ENCODE measurements at places on chromosomes 12 and 14.

- no peak for DNase-seq
These were observed 36.2 kb upstream of the GNG2 start for GRCh38 chr14:51824191-51824590.

GRCh38 chr14:68779761-68780323 is 13.0 kb downstream of the ZFP36L1 start:
- no peak for DNase-seq

GRCh38 chr14:94375552-94376107 is 12.8 kb downstream of the SERPINA1 start:
- DNase-seq, result no peak

DNA sequence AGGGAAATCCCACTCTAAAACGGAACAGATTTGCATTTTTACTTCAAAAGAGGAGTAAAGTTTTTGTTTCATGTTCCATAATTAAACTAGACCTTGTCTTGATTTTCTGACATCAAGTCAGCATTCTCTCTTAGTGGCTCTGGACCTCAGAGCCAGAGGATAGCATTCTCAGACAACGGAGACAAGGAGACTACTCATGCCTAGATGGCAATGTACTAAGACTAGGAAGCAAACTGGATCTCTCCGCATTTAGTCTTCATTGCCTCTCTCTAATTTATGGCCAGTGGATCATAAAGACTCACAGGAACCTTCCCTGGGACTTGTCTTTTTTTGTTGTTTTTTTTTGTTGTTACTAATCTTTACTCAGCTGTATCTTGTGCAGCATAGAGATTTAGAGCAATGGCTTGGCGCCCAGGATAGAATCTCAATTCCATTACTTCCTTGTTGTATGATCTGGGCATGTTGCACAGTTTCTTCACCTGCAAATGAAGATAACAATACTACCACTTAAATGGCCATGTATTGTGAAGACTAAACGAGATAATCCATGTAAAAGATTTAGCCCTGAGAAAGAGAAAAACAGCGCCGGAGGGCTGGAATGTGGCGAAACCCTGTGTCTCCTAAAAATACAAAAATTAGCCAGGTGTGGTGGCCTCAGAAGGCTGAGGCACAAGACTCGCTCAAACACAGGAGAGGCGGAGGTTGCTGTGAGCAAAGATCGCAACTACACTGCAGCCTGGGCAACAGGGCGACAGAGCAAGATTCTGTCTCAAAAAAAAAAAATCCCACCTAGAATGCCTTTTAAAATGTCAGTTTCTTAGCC is 4.0 kb upstream of the GEMIN2 start:
- DNase-seq, result no peak

DNA sequence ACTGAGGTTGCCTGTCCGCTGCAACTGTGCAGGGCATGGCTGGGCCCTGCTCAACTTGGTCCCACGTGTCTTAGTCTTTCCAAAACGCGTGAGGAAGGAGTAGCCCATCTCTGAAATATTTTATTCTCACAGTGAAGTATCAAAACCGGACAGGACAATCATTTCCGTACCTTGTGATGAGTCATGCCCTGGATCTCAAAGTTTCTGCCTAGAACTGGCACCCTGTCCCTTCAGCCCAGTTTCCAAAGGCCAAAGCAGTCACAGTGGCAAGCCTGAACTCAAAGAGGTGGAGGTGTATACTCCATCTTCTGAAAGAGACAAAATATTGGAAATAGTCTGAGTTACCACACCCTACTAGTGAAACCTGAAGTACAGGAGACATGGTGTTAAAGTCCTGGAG is 28.5 kb upstream of the SRGAP1 start:
- no peak for DNase-seq

GRCh38 chr14:66696326-66696725 is 188.4 kb downstream of the GPHN start:
- DNase-seq, result no peak

- no peak for DNase-seq
These were observed 29.7 kb downstream of the SPATS2 start for GRCh38 chr12:49397000-49397399.

- no peak for DNase-seq
These were observed 4.4 kb upstream of the ZNF839 start for GRCh38 chr14:102315121-102315520.

DNA sequence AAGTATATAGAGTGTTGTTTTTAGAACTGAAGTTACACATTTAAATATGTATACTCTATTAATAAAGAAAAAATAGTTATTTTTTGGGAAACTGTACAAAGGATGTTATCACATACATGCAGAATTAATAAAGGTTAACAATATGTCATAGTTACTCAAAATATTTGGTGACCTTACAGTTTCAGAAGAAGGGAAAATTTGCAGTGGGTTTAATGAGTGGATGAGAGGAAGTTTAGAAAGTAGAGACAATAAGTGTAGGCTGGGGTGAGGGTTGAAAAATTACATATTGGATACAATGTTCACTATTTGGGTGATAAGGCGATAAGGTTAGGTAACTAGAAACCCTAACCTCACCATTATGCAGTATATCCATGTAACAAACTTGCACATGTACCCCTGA is 13.5 kb downstream of the WNK1 start:
- no peak for DNase-seq

DNA sequence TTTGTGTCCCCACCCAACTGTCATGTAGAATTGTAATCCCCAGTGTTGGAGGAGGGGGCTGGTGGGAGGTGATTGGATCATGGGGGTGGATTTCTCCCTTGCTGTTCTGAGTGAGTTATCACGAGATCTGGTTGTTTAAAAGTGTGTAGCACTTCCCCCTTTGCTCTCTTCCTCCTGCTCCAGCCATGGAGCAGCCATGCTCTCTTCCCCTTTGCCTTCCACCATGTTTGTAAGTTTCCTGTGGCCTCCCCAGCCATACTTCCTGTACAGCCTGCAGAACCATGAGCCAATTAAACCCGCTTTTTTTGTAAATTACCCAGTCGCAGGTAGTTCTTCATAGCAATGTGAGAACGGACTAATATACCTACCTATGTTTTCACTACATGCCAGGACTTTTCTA is 2.6 kb upstream of the POC1B start:
- no peak for DNase-seq

- DNase-seq, result no peak
These were observed 47.2 kb downstream of the MYO1H start for GRCh38 chr12:109394891-109395290.

- no peak for DNase-seq
These were observed 3.5 kb downstream of the OAS3 start for GRCh38 chr12:112941528-112942335.

- no peak for DNase-seq
These were observed 107.9 kb upstream of the ESRRB start for GRCh38 chr14:76268047-76268431.

DNA sequence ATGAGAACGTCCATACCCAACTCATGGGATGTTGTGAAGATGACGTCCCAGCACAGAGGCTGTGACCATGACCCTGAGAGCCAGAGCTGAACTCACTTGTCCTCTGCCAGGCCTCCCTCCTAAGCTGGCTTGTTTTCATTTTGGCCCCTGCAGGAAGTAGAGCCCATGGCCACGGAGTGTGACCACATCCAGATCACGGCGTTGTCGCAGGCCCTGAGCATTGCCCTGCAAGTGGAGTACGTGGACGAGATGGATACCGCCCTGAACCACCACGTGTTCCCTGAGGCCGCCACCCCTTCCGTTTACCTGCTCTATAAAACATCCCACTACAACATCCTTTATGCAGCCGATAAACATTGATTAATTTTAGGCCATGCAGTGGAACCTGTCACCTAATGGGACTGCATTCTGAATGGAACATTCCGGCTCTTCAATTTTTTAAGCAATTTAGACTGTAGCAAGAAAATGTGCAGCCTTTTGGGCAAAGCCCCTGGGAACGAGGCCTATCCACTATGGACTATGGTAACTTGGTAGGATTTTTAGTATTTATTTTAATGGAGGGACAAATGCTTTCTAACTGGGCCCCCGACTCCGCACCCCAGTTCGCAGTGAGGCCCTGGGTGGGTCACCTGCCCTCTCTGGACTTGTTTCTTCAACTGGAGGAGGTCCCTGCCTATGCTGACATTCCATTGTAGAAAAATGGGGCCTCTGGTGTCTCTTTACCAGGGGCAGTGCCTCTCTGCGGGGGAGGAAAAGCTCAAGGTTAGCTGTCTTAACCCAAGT is 19.6 kb downstream of the OTUB2 start:
- DNase-seq, result no peak

GRCh38 chr14:104438166-104438887 is 141.2 kb upstream of the C14orf180 start:
- DNase-seq, result no peak

GRCh38 chr14:51638071-51638944 is 13.4 kb upstream of the FRMD6 start:
- no peak for DNase-seq

GRCh38 chr12:51773145-51773869 is 75.2 kb downstream of the FIGNL2 start:
- DNase-seq, result no peak

DNA sequence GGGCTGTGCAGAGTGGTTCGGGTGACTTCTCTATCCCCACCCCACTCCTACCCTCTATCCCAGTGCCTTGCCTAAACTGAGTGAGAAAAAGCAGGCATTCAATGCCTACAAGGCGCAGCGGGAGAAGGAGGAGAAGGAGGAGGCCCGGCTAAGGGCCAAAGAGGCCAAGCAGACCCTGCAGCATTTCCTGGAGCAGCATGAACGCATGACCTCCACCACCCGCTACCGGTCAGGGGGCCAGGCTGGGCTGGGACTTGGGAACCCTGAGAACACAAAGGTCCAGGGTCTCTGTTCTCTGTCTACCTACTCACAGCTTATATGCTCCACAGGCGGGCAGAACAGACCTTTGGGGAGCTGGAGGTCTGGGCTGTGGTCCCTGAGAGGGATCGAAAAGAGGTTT is 11.7 kb downstream of the PRPF40B start:
- no peak for DNase-seq

- no peak for DNase-seq
These were observed 806.0 kb upstream of the ATXN7L3B start for GRCh38 chr12:73731658-73732057.

DNA sequence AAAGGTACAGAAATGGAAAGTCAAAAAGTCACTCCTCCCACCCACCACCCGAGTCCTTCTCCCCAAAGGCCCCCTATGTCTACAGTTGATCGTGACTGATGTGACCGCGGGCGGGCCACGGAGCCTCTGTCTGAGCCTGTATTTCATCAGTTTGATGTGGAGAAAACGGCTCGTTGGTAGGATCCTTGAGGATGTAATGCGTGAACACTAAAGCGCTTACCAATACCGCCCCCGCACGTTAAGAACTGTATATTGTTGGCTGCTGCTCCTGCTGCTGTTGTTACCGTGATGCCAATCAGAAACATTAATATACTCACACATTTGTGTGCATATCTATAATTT is 24.6 kb upstream of the UBC start:
- peak; percentile 36 for DNase-seq

GRCh38 chr14:37089410-37089809 is 83.0 kb downstream of the SLC25A21 start:
- DNase-seq, result peak; percentile 22

GRCh38 chr12:74021937-74022336 is 515.7 kb upstream of the ATXN7L3B start:
- DNase-seq, result peak; percentile 55

- no peak for DNase-seq
These were observed 116.0 kb downstream of the METTL25 start for GRCh38 chr12:82474181-82474797.

- DNase-seq, result no peak
These were observed 2.2 kb downstream of the CNOT2 start for GRCh38 chr12:70245458-70245857.

DNA sequence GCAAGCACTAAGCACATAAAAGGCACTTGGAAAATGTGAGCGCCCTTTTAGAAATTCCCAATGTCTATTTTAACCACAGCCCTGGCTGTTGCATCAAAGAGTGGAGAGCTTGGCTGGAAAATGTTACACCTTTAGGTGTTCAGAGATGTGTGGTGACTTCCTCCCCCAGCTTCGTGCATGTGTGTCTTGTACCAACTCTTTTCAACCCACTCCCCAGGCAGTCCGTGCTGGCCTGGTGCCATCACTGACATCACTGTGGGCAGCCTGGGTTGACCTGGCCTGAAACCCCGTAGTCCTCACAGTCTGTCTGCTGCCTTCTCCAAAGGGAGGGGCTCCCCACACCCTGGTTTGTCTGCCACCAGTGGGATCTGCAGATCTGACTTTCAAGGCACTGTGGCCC is 101.8 kb downstream of the SCARB1 start:
- DNase-seq, result no peak

DNA sequence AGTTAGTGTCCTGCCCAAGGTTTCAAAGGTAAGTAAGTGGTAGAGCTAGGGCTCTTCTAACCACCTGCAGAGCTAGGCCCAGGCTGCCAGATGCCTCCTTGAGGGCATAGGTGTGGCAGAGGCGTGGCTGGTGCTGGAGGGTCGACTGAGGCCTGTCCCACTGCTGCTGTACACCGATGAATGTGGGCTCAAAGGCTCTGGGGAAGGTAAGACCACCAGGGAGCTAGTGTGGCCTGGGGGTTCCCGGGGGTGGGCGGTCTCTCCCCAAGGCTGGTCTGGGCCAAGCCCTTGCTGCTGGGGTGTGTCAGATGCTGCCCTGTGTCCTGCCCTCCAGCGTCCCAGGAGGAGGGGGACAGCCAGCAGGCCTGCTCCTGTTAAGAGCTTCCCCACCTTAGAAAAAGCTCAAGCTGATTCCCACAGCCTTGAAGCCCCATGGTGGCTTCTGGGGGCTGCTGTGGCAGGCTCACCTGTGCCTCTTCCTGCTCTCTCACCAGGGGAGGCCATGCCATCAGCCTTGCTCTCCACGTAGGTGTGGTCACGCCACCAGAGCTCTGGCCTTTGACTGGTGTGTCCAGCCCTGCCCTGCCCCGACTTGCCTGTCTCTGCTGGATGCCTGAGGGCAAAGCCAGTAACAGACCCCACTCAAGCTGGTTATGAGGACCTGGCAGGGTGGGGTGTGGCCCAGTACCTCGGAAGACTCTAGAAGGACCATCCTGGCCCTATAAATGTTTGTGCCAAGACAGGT is 36.8 kb downstream of the SH2B3 start:
- no peak for DNase-seq

GRCh38 chr12:5226581-5226980 is 182.9 kb downstream of the KCNA5 start:
- DNase-seq, result no peak

Data from HEK293T (cell line).